Psoas muscle (tissue), 8 donors: ENCODE measurements at places on chromosomes 1 and 21. TPM values are rescaled to one million over a fixed set of nuclear protein-coding genes. Genes with fewer than 3 reads are reported as not detected.

DNA sequence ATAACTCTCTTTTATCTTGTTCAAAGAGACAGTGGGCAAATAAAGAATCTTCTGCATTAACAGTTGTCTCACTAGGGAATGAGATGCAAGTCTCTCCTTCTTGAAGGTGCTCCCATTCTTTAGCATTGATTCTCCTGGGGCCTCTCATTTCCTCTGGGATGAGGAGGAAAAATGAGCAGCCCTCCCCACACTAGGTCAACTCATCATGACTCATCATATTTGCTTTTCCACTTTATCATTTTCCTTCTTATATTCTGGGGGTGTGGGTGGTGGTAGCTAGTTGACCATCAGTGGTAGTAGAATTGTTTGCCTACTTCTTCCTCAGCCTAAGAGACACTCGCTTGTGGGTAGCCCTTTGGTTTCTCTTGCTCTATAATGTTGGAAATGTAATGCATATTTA lies 182.0 kb upstream of the C1orf87 start:
- no peak for DNase-seq
- no peaks in the 10 kb centered on the region for H3K4me1 ChIP-seq
- no peak overlapping the region for H3K27ac ChIP-seq
- H3K4me3 ChIP-seq: no peak overlapping the region
- no peaks in the 10 kb centered on the region for H3K36me3 ChIP-seq
- no peaks in the 10 kb centered on the region for H3K27me3 ChIP-seq

- DNase-seq: no peak
- H3K36me3 ChIP-seq: no peaks in the 10 kb centered on the region
- H3K27me3 ChIP-seq: peaks cover 5% of the 10 kb centered on the region
- H3K27ac ChIP-seq: no peak overlapping the region
- H3K4me1 ChIP-seq: no peaks in the 10 kb centered on the region
Observed at GRCh38 chr1:26404641-26405040, 6.0 kb upstream of the LIN28A start.

- no peak for DNase-seq
- no peaks in the 10 kb centered on the region for H3K27me3 ChIP-seq
- no peaks in the 10 kb centered on the region for H3K36me3 ChIP-seq
- H3K4me3 ChIP-seq: no peak overlapping the region
- no peaks in the 10 kb centered on the region for H3K4me1 ChIP-seq
- H3K27ac ChIP-seq: no peak overlapping the region
Observed at GRCh38 chr1:89630048-89630447, 2.9 kb upstream of the LRRC8C start.

Gene MYBPH
- total RNA-seq: 18.0 TPM

Gene SMCP
- total RNA-seq: not detected

Gene SPAG17
- total RNA-seq: not detected

DNA sequence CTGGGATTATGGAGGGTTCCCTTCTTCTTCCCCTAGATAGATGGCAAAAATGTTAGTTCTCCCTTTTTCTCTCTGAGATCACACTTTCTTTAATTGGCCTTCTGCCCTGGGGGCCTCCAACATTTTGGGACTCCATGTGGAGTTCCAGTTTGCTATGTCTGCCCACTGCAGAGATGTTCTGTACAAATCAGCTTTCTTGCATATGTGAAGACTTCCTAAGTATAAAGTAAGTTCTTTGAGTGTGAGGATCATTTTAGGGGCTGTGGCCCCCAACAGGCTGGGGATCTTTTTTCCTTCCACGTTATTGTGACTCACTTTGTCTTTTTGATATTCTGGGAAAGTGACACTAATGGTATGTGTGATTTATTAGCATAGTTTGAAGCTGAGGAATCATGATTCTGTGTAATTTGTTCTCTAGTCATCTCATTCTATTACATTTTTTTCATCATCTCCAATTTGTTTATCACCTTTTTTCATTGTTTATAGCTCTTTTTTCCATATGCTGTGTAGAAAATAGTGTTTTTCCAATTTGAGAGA lies 48.2 kb downstream of the HHAT start:
- H3K27ac ChIP-seq: no peak overlapping the region
- H3K36me3 ChIP-seq: no peaks in the 10 kb centered on the region
- no peaks in the 10 kb centered on the region for H3K4me1 ChIP-seq
- no peak overlapping the region for H3K4me3 ChIP-seq

GRCh38 chr1:58363585-58363984 lies 182.9 kb downstream of the OMA1 start:
- no peak overlapping the region for H3K27ac ChIP-seq
- H3K4me3 ChIP-seq: no peak overlapping the region
- DNase-seq: no peak
- no peaks in the 10 kb centered on the region for H3K4me1 ChIP-seq

- peak overlapping the region; percentile 78 for H3K27ac ChIP-seq
- no peaks in the 10 kb centered on the region for H3K36me3 ChIP-seq
- peaks cover 7% of the 10 kb centered on the region for H3K4me1 ChIP-seq
- H3K27me3 ChIP-seq: no peaks in the 10 kb centered on the region
- no peak for DNase-seq
Observed at GRCh38 chr1:201507360-201507675, 395 bp upstream of the CSRP1 start.

DNA sequence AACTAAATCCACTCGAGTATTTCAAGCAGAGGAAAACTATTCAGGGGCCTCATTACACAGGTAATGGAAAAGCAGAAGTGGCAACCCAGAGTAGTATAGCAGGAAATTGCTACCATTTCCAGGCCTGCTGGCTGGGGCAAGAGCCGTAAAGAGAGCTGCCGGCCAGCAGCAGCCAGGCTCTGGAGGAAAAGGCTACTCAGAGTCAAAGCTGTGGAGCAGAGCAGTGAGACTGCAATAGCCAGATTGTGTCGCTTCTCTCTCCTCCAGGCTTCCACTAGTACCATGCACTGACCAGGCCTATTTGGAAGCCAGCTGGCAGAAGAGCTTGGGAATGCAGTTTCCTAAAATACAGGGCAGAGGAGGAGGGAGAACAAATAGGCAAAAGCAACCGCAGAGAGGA lies 155.5 kb downstream of the OMA1 start:
- H3K27me3 ChIP-seq: no peaks in the 10 kb centered on the region
- H3K36me3 ChIP-seq: no peaks in the 10 kb centered on the region
- H3K27ac ChIP-seq: no peak overlapping the region
- no peak overlapping the region for H3K4me3 ChIP-seq

DNA sequence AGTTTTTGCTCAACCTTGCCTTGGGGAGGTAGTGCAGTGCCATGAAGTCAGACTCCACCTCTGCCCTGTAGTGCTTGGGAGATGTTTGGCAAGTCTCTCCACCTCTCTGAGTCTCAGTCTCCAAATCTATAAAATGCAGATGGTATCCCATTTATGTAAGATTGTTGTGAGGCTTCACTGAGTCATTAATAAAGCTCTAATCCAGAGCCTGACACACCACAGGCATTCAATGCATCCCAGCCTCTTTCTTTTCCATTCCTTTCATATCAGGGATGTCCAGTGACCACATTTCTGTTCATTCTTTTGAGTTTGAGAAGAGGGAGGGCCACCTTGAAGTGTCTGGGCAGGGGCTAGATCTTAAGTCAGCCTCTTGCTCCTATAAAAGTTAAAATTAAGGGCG lies 37.6 kb upstream of the LMO4 start:
- no peaks in the 10 kb centered on the region for H3K4me1 ChIP-seq
- no peak overlapping the region for H3K27ac ChIP-seq
- DNase-seq: no peak
- no peaks in the 10 kb centered on the region for H3K36me3 ChIP-seq
- H3K27me3 ChIP-seq: peaks cover 1% of the 10 kb centered on the region
- H3K4me3 ChIP-seq: no peak overlapping the region

GRCh38 chr1:26824731-26825130 lies 1.8 kb upstream of the ZDHHC18 start:
- H3K36me3 ChIP-seq: no peaks in the 10 kb centered on the region
- no peak for DNase-seq
- H3K27me3 ChIP-seq: no peaks in the 10 kb centered on the region
- H3K4me1 ChIP-seq: peaks cover 18% of the 10 kb centered on the region
- H3K4me3 ChIP-seq: no peak overlapping the region
- H3K27ac ChIP-seq: no peak overlapping the region

- no peaks in the 10 kb centered on the region for H3K27me3 ChIP-seq
- no peaks in the 10 kb centered on the region for H3K36me3 ChIP-seq
- DNase-seq: no peak
- no peak overlapping the region for H3K27ac ChIP-seq
- H3K4me3 ChIP-seq: no peak overlapping the region
- no peaks in the 10 kb centered on the region for H3K4me1 ChIP-seq
Observed at GRCh38 chr1:66788231-66788939, 12.7 kb downstream of the INSL5 start.

DNA sequence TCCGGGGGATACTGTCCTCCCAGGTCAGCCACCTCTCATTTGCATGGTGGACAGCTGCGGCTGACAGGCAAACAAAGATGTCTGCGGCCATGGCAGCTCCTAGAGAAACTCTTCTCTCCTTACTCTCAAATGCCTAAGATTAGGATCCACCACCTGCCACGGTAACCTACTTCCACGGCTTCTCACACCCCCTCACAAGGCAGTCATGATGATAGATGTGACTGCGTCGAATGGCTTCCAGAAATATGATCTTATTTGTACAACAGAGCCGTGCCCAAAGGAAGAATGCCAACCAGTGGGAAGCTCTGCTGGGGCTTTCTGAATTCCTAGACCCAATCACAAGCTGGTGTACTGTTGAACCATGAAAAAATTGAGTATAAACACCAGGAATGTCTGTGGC lies 73.4 kb downstream of the BACE2 start:
- H3K4me3 ChIP-seq: no peak overlapping the region
- H3K27me3 ChIP-seq: no peaks in the 10 kb centered on the region
- H3K4me1 ChIP-seq: no peaks in the 10 kb centered on the region

Gene CRP
- total RNA-seq: 0.30 TPM

- no peaks in the 10 kb centered on the region for H3K27me3 ChIP-seq
- peaks cover 13% of the 10 kb centered on the region for H3K4me1 ChIP-seq
- peak within 1 kb of the TSS; percentile 73 for H3K4me3 ChIP-seq
- peak; percentile 79 for DNase-seq
Observed at GRCh38 chr1:27671964-27672749, at the start of gene IFI6. Gene IFI6, minus strand, starts transcription at chr1:27672192. Its CDS starts 2,878 bp downstream, at chr1:27669314.

Gene LYPD8
- total RNA-seq: not detected

GRCh38 chr1:179753061-179753460 lies 10.0 kb downstream of the FAM163A start:
- H3K4me1 ChIP-seq: no peaks in the 10 kb centered on the region
- H3K4me3 ChIP-seq: no peak overlapping the region
- no peak for DNase-seq
- no peak overlapping the region for H3K27ac ChIP-seq
- no peaks in the 10 kb centered on the region for H3K36me3 ChIP-seq

GRCh38 chr21:44983421-44984206 lies 43.8 kb downstream of the SLX9 start:
- no peaks in the 10 kb centered on the region for H3K4me1 ChIP-seq
- no peaks in the 10 kb centered on the region for H3K36me3 ChIP-seq
- peak; percentile 44 for DNase-seq
- no peak overlapping the region for H3K27ac ChIP-seq
- H3K27me3 ChIP-seq: no peaks in the 10 kb centered on the region

DNA sequence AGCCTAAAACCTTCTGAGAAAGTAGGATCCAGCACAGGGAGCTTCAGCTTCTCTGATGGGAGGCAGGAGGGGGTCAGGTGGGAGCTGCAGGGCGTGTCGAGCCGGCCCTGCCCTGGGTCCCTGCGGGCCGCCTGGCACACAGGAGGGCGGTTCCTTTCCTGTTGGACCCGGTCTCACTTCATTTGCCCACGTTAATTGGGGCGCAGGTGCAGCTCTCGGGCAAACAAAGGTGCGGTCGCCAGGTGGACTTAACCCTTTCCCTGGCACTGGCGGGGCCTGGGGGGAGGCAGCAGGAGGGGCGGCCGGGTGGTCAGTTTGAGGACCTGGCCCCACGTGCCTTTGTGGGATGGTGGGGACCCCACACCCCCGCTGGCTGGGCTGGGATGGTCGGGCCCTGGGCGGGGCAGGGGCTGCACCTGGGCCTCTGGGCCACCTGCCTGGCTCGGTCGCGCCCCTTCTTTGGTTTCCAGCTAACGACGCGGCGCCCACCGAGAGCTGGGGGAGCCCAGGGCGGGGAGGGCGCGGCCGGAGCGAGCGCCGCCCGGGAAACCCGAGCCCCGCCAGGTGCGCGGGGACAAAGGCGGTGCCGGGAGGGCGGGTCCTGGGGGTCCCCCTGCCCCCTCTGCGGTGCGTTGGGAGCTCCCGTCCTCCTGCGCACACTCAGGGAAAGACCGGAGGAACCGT lies 20.8 kb upstream of the C1orf159 start:
- peaks cover 21% of the 10 kb centered on the region for H3K27me3 ChIP-seq
- no peak overlapping the region for H3K27ac ChIP-seq
- H3K4me1 ChIP-seq: no peaks in the 10 kb centered on the region
- no peak overlapping the region for H3K4me3 ChIP-seq
- no peaks in the 10 kb centered on the region for H3K36me3 ChIP-seq
- no peak for DNase-seq

DNA sequence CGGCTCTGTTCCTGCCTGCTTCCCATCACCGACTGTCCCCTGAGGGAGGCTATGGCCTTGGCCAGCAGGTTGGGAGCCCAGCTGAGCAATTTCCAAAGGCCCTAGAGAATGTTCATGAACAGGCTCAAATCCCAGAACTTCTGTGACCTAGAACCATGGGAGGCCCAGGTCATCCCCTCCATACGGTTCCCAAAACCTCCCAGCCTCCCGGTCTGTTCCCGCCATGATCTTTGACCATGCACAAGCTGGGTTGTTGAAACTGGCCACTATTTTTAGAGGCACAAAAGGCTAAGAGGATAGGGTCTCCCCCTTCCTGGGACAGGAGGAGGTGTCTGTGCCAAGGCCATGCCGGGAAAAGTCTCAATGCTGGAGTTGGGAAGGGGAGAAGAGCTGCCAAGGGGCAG lies 27.5 kb downstream of the EPHA2 start:
- H3K4me3 ChIP-seq: no peak overlapping the region
- H3K36me3 ChIP-seq: no peaks in the 10 kb centered on the region
- no peaks in the 10 kb centered on the region for H3K27me3 ChIP-seq
- H3K27ac ChIP-seq: no peak overlapping the region
- DNase-seq: peak; percentile 53
- no peaks in the 10 kb centered on the region for H3K4me1 ChIP-seq

DNA sequence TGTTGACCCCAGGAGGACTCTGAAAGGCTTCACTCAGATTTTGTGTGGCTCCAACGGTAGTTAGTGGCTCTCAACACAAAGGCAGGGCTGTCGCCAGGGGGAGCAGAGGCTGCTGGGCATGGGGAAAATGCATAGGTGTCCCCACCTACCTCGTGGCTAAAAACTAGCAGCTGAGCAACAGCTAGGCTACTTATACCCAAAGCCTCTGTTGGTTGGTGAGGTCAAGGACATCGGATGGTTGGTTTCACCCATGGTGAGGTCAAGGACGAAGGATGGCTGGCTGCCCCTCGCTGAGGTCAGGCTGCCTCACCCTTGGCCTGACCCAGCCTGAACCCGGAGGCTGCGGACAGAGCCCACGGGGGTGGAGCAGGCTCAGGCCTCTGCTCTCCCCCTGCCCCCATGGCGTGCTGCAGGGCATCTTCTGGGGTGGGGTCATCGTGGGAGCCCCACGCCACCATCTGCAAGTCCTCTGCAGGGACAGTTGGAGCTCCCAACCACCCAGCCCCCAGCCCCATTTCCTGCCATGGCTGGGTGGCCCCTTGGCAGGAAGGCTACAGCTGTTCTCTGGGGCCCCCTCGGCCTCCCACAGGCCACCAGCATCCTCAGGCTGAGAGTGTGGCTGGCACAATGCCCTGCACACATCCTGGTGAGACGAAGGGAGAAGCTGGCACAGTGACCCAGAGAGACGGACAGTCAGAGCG lies 8.5 kb upstream of the GNB1 start:
- no peak overlapping the region for H3K4me3 ChIP-seq
- no peaks in the 10 kb centered on the region for H3K36me3 ChIP-seq
- H3K4me1 ChIP-seq: peaks cover 7% of the 10 kb centered on the region
- DNase-seq: peak; percentile 35
- H3K27me3 ChIP-seq: no peaks in the 10 kb centered on the region

- no peaks in the 10 kb centered on the region for H3K36me3 ChIP-seq
- peak; percentile 67 for DNase-seq
- peak within 1 kb of the TSS; percentile 74 for H3K27ac ChIP-seq
- no peaks in the 10 kb centered on the region for H3K27me3 ChIP-seq
- H3K4me1 ChIP-seq: no peaks in the 10 kb centered on the region
Observed at GRCh38 chr1:2556277-2556677, at the start of gene TNFRSF14. Gene TNFRSF14, plus strand, starts transcription at chr1:2556371. Its CDS starts 294 bp downstream, at chr1:2556665.
